Tibial artery (tissue), 4 donors: ENCODE measurements at places on chromosomes 3 and 15.

GRCh38 chr3:197168606-197169005 is 129.8 kb downstream of the DLG1 start:
- DNase-seq = no peak

DNA sequence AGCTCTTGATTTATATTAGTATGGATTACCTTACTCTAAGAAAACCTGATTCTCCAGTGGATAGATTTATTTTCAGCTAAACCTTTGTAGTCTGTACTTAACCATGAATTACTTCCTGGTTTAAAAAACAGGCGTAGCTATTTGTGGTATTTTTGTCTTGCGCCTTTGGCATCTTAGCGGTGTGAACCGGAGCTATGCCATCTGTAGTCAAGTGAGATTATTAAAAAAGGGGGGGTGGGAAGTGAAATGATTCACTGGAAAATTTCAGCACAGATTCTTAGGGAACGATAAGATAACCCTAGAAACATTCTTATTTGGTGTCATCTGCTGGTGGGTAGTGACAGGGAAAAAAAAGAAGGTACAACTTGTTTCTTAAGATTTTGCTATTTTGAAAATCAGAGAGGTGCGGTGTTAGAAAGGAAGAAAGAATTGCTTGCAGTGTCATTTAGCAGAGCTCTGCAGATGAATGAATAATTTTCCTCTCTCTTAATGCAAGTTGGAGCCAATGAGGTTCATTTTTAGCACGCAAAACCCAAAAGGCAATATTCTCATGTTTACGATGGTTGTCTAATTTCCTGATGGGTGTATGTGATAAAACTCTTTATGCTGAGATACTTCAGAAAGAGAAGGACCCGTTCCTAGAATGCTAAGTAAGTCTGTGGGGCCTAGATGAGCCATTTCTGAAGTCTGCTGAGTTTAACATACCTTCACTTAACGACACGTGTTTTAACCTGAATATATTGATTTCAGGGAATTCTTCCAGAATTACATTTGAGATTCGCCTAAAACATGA is 44.0 kb downstream of the PSMD6 start:
- DNase-seq = no peak

GRCh38 chr3:129023909-129024308 is 22.8 kb downstream of the EFCC1 start:
- DNase-seq = no peak

- DNase-seq = no peak
Observed at GRCh38 chr3:141151439-141151838, 80.2 kb upstream of the PXYLP1 start.

GRCh38 chr15:63623232-63623969 is 26.2 kb downstream of the FBXL22 start:
- no peak for DNase-seq

DNA sequence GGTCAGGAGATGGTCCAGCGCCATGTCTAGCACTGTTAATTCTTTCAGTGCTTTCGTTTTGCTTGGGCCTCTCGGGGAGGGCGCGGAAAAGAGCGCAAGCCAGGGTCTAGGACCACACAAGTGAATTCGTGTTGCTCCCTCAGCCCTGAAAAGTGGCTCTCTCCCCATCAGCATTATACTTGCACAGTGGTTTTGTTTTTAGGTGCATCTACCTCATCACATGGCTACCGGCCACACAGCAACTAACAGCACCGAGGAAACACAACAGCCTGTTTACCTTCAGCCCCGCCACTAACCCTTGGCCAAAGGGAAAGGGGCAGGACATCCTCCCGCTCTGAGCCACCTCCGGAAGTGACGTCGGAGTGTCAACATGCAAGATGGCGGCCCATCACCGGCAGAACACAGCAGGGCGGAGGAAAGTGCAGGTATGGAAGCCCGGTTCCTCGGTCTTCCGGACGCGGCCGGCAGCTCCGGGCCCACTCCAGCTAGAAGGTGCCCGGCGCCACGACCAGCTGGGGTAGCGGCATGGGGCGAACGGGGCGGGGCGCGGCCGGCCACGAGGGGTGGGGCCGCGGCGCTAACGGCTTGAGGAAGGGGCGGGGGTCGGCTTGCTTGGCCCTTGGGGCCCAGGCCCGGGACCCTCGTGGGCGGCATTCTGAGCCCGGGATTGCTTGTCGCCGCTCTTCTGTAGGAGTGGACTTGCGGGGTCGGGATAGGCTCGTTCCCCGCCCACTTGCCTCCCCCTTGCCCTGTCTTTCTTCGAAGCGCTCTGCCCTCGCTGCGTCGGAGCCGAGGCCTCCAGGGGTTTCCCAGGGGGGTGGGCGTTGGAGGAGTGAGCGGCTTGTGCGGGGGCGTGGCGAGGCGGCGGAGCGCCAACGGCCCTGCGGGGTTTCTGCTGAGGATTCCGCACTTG is at the start of the genes SCN11A and WDR48:
TSS of gene SCN11A (minus strand) at position 296 of the 913 bp plus-strand sequence. CDS start 101,582 bp downstream, outside the sequence.
TSS of gene WDR48 (plus strand) at position 368 of the 913 bp plus-strand sequence. CDS start at position 378, 10 bp downstream.
- DNase-seq = peak; percentile 96

DNA sequence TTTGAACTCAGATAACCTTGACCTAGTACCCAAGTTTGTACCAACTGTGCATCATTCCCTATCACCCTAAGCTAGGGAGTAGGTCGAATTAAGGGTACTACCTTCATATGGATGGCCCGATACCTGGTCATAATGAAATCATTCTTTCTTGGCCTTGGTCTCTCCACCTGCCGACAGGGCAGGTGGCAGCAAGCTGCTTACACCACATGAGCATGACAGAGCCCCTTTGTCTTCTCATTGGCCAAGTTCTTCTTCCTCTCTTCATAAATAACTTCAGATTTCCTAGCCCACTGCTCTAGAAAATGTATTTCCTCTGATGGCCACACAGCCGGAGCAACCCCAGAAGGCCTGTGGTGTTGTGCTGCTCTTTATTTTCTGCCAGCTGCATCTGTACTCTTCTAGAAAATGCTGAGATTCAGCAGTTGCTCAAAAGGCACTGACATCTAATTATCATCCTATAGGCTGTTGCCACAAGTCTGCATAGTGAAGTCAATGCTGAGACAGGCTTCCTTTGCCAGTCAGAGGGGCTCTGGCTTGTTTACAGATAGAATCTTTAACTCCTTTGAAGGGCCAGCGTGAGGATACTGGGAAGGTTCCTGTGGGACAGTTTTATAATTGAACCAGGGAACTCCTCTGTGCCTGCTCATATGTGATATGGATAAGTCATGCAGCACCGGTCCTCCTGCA is 304.2 kb downstream of the PTPRG start:
- DNase-seq = no peak

DNA sequence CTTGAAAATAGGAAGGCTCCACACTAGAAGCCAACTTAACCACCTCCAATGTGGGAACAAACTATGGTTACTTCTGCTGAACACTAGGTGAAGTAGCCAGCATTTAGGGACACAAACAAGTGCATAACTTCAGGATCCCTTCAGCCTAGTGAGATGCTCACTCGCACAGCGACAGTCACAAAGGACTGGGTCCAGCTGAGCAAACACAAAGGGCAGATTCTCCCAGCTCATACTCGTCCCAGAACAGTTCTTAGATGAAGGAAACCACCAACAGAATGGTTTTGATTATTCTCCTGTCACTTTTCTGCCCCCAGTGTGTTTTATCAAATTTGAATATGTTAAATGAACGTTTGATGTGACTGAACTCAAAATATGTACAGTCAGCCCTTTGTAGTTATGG is 201.6 kb downstream of the KCNAB1 start:
- no peak for DNase-seq

- DNase-seq = no peak
Observed at GRCh38 chr3:55623786-55624185, 136.7 kb upstream of the WNT5A start.

DNA sequence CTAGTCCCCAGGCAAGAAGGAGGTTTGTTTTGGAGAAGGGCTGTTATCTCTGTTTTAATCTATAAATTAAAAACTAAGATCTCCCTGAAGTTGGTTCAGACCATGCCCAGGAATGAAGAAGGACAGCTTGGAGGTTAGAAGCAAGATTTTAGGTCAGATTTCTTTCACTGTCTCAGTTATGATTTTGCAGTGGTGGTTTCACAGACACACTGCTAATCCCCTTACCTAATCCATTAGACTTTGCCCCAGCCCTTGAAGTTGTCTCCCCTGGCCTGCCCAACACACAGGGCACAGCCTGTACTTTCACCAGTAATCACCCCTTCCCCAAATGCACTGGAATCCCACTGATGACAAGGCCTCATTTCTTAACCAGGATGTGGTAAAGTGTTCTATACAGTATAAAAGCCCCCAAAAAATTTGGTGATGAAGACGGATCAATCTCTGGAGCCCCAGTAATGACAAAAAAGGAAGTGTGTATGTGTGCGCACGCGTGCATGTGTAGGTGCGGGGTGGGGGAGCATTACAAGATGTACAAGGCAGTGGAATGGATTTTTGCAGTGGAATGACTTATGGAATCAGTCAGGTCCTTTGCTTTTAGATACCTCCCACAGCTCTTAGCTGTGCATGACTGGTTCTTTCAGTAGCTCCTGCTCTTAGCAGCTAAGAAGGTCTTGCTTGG is 73.1 kb upstream of the TERB2 start:
- no peak for DNase-seq

- no peak for DNase-seq
Observed at GRCh38 chr3:32861681-32862080, 43.9 kb downstream of the TRIM71 start.

- no peak for DNase-seq
Observed at GRCh38 chr3:66851894-66852613, 146.1 kb upstream of the KBTBD8 start.

GRCh38 chr3:159685801-159686200 is 302.8 kb upstream of the IL12A start:
- DNase-seq = no peak

GRCh38 chr3:19931180-19931692 is 2.8 kb downstream of the EFHB start:
- DNase-seq = no peak

DNA sequence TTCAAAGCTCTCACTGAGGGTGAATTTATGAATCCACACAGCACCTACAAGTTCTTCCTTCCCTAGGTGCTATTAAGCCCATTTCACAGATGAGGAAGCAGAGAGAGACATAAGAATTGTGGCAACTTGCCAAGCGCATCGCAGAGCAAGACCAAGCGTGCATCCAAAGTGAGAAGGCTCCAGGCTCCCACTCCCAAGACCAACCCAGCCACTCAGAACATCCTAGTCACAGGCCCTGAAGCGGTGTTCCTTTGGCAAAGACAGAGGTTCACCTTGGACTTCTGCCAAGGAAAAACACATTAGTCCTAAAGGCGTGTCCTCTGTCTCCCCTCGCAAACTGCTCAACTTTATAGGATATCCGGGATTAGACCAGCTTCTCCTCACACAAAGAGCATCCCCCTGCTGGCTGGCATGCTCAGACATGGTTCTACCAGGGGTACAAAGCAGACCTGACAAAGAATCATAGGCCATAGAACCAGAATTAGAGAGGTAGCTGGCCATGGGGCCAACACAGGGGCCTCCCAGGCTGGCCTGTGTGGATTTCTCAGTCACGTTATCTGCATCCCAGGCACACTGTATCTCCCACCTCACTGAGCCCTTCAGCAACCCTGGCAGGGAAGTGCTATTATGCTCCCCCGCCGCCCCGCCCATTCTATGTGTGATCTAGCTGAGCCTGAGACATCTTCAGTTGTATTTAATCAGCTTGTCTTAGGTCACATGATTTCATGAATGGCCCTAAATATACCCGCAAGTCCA is 160.2 kb downstream of the FOXP1 start:
- no peak for DNase-seq

DNA sequence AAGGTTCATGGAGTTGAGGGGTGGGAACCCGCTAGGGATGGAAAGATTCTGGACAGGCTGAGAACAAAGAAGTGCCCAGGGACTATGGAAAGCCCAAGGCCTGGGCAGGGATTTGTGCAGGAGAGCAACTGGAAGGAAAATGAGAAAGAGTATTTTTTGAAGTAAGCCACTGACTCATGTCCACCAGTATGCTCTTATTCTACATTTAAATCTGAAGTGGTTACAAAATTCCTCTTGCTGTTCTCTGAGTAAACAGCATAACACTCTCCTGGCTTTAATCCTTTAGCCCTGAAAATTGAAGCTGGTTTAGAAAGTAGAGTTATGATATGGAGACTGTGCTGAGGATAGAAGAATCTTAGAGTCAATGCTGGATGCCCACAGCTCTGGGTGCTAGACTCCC is 165.2 kb downstream of the ISL2 start:
- DNase-seq = no peak

- no peak for DNase-seq
Observed at GRCh38 chr3:32872487-32873382, 54.9 kb downstream of the TRIM71 start.

- DNase-seq = no peak
Observed at GRCh38 chr15:58297639-58298038, 134.2 kb upstream of the LIPC start.

DNA sequence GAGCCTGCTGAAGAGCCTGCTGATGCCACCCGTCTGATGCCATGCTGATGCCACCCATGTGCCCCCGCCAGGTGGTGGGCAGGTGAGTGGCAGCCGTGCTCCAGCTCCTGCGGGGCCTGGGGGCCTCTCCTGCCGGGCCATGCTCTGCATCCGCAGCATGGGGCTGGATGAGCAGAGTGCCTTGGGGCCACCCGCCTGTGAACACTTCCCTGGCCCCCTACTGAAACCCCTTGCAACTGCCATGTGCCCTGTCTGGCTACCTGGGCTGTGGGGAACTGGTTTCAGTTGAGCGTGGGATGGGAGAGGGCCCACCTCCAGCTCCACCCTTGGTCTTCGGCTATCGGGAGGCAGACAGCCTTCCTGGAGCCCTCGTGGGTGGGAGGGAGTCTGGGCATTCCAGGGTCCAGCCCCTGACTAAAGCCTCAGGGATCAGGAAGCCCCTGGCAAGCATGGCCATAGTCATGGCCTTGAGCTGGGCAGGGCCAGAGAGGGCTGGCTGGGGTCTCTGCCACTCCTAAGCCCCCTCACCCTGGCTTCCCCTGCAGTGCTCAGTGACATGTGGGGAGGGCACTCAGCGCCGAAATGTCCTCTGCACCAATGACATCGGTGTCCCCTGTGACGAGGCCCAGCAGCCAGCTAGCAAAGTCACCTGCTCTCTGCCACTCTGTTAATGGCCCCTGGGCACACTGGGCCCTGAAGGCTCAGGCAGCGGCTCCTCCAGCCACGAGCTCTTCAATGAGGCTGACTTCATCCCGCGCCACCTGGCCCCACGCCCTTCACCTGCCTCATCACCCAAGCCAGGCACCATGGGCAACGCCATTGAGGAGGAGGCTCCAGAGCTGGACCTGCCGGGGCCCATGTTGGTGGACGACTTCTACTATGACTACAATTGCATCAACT is 92.2 kb downstream of the TBC1D2B start:
- no peak for DNase-seq

DNA sequence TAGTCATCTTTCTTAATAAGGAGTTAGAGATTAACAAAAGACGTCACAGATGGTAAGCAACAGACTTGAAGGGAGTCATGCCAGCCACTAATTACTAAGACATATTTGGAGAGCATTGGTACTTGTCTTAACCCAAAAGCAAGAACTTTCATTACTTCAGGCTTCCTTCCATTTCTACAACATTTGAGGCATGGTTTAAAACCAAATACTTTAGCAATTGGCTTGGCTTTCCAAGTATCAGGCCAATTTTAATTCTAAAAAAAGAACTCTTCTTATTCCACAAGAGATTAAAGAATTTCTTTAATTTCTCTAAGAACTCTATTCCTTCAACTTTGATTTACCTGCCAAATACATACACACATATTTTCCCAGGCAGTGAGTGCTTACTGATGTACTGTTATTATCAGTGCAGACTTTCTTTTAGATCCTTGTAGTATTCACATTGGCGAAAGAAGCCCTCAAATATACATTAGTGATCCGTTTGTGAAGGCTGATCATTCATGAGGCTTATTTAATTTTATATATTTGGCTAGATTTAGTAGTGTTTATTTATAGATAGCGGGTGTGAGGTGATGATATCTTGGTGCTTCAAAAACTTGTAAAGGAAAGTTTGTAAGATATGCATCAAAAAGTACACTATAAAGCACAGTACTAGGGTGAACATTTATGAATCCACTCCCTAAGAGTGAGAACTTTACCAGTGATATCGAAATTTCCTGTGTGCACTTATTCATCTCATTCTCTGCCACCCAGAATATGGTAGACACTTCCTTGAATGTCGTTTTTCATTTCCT is 229.2 kb downstream of the MFSD1 start:
- DNase-seq = no peak
